Activated naive CD8-positive, alpha-beta T cell treated with anti-CD3 and anti-CD28 coated beads, Interleukin-2, amount 10 ng/mL, durations not matched to agents 7 days and 5 days (primary cell): ENCODE measurements at places on chromosomes 5 and 9. TPM values are rescaled to one million over a fixed set of nuclear protein-coding genes. Genes with fewer than 3 reads are reported as not detected.

GRCh38 chr9:14937216-14937615, 27.0 kb upstream of the FREM1 start:
- no peaks in the 10 kb centered on the region for H3K4me1 ChIP-seq
- H3K27me3 ChIP-seq, result peaks cover 7% of the 10 kb centered on the region
- no peaks in the 10 kb centered on the region for H3K36me3 ChIP-seq
- no peak for DNase-seq

GRCh38 chr5:170475294-170476000, 28.4 kb upstream of the KCNIP1 start:
- no peak overlapping the region for H3K4me3 ChIP-seq
- no peak for DNase-seq
- peaks cover 32% of the 10 kb centered on the region for H3K27me3 ChIP-seq
- no peaks in the 10 kb centered on the region for H3K36me3 ChIP-seq

DNA sequence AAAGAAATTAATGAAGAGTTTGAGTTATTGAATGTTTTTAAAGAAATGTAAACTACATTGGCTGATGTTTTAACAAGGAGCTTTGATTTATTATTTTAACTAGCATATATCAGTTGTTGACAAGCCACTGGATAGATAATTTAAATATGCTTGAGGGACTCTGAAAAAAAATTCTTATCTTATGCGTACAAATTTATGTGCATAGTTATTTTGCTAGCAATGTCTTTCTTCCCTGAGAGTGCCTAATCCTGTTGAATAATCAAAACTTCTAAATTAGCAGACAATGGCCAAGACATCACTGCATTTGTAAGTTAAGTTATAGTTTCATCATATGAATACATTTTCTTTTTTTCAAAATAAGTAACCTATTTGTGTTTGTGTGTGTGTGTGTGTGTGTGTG, 342.3 kb downstream of the MED10 start:
- no peaks in the 10 kb centered on the region for H3K4me1 ChIP-seq
- H3K27me3 ChIP-seq, result no peaks in the 10 kb centered on the region
- H3K36me3 ChIP-seq, result no peaks in the 10 kb centered on the region
- H3K4me3 ChIP-seq, result no peak overlapping the region
- DNase-seq, result no peak

DNA sequence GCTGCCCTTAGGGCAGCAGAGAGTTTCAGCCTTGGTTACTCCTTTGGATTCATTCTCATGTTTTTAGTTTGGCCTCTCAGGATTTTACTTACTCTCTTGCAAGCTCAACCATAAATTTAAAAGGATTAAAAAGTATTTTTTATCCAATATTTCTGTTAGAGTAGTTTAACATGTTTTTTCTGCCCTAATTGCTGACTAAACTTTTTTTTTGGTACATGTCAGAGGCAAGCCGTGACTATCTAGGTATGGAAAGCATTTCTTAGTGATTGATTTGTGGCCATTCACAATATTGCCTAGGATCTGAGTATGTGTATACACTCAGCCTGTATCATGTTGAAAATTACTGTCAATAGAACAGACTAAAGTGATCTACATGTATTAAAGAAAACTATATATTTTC, 92.1 kb downstream of the MELK start:
- peaks cover 20% of the 10 kb centered on the region for H3K4me1 ChIP-seq
- H3K27ac ChIP-seq, result no peak overlapping the region
- H3K4me3 ChIP-seq, result no peak overlapping the region
- H3K27me3 ChIP-seq, result no peaks in the 10 kb centered on the region
- H3K36me3 ChIP-seq, result peaks cover 42% of the 10 kb centered on the region
- DNase-seq, result no peak

- no peak overlapping the region for H3K4me3 ChIP-seq
- H3K27me3 ChIP-seq, result peaks cover 2% of the 10 kb centered on the region
- no peak for DNase-seq
- H3K27ac ChIP-seq, result no peak overlapping the region
These were observed 115.8 kb upstream of the LIFR start for GRCh38 chr5:38672059-38672788.

GRCh38 chr9:19470567-19470966, 61.8 kb downstream of the ACER2 start:
- H3K27me3 ChIP-seq, result peaks cover 17% of the 10 kb centered on the region
- no peaks in the 10 kb centered on the region for H3K36me3 ChIP-seq
- no peak overlapping the region for H3K27ac ChIP-seq
- H3K4me3 ChIP-seq, result no peak overlapping the region

DNA sequence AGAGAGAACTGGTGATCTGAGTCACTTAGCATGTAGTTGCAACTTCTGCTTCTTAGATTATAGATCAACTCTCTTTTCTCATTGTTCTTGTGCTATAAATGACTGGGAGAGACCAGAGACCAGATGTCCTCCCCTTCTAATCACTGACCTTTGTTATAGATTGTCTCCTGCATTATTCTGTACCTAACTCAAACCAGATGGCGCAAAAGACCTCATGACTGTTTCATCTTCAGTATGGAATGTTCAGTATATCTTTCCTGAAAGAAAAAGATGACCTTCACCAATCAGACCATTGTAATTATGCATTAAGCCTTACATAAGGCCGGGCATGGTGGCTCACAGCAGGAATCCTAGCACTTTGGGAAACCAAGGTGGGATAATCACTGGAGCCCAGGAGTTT, 30.5 kb upstream of the ADAM19 start:
- H3K4me1 ChIP-seq, result peaks cover 57% of the 10 kb centered on the region
- DNase-seq, result no peak
- no peaks in the 10 kb centered on the region for H3K36me3 ChIP-seq

DNA sequence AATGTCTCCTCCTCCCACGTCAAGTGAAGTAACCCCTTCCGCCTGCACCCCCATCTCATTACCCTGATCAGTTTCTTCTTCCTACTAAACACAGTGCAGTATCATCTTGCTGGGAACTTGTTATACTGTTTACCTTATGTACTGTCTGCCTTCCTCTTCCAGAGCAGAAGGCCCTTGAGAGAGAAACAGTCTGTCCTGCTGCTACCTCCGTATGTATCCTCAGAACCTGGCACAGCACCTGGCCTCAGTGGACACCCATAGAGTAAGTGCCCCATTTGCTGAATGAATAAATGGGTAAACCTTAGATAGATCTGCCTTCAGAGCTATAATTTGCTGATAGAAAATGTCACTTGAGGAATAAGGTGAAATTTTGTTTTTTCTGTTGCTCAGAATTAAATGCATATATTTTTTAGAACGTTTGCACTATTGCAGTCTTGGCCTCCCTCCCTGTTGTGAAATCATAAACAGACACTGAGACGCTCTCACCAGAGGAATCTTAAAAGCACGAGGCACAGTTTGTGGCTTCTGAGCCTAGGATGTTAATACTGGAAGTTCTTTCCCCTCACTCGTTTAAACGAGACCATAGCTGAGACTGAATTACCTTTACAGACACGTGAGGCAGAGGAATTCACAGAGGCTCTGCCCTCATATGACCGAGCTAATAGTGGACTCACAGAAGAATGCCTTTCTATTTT, 223.1 kb upstream of the DAP start:
- H3K36me3 ChIP-seq, result no peaks in the 10 kb centered on the region
- DNase-seq, result no peak
- no peak overlapping the region for H3K27ac ChIP-seq
- no peak overlapping the region for H3K4me3 ChIP-seq

GRCh38 chr5:14490309-14490711, 91.3 kb upstream of the OTULINL start:
- no peaks in the 10 kb centered on the region for H3K27me3 ChIP-seq
- H3K4me1 ChIP-seq, result peaks cover 4% of the 10 kb centered on the region
- H3K27ac ChIP-seq, result peak overlapping the region; percentile 40
- H3K36me3 ChIP-seq, result peaks cover 9% of the 10 kb centered on the region
- H3K4me3 ChIP-seq, result no peak overlapping the region

DNA sequence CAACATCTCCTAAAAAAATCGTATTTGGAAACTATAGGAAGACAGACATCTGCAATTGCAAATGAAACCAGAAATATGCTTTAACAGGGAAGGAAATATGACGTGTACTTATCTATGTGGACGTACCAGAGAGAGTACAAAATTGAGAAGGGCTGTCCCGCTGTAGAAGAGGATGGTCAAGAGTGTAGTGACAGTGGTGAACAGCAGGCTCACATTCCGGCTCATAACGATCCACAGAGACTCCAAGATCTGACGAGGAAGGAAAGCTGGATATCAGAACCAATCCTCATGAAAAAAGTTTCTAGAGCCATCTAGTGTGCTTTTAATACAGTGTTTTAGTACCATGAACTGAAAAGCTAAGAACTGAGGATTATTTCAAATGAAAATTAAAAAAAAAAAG, 37.1 kb upstream of the CTNNAL1 start:
- H3K36me3 ChIP-seq, result peaks cover 46% of the 10 kb centered on the region
- H3K27ac ChIP-seq, result no peak overlapping the region
- no peak overlapping the region for H3K4me3 ChIP-seq
- H3K27me3 ChIP-seq, result no peaks in the 10 kb centered on the region
- no peaks in the 10 kb centered on the region for H3K4me1 ChIP-seq
- no peak for DNase-seq

- peak; percentile 24 for DNase-seq
- H3K27ac ChIP-seq, result no peak overlapping the region
- H3K27me3 ChIP-seq, result peaks cover 38% of the 10 kb centered on the region
- H3K4me3 ChIP-seq, result peak overlapping the region; percentile 16
These were observed 399 bp upstream of the FBN2 start for GRCh38 chr5:128538250-128539037.

GRCh38 chr5:32780508-32780919, 69.4 kb downstream of the NPR3 start:
- H3K27me3 ChIP-seq, result no peaks in the 10 kb centered on the region
- no peaks in the 10 kb centered on the region for H3K4me1 ChIP-seq
- H3K36me3 ChIP-seq, result no peaks in the 10 kb centered on the region
- no peak overlapping the region for H3K27ac ChIP-seq
- no peak for DNase-seq

GRCh38 chr9:108316630-108317029, 539.2 kb downstream of the ACTL7B start:
- no peak overlapping the region for H3K4me3 ChIP-seq
- H3K27me3 ChIP-seq, result no peaks in the 10 kb centered on the region
- H3K36me3 ChIP-seq, result no peaks in the 10 kb centered on the region
- no peak overlapping the region for H3K27ac ChIP-seq

DNA sequence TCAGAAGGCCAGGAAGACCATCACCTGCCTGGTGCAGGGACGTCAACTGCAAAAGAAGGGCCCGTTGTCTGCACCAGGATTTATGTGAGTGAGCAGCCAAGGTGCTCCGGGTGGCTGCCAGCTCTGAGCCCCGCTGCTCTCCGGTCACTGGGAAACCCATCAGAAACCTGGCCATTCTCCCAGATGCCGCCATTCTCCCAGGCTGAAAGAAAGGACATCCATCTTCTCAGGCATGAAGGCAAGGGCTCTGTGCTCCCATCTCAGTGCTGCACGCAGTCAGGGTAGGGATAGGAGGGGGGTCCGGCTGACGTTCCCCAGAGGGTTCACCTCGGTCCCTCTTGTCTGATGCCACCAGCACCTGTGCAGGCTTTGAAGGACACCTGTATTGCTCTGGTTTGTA, 158.4 kb downstream of the ERCC6L2 start:
- H3K27me3 ChIP-seq, result peaks cover 1% of the 10 kb centered on the region
- H3K27ac ChIP-seq, result peak overlapping the region; percentile 38
- no peak for DNase-seq

- no peaks in the 10 kb centered on the region for H3K4me1 ChIP-seq
- peaks cover 8% of the 10 kb centered on the region for H3K27me3 ChIP-seq
- H3K36me3 ChIP-seq, result no peaks in the 10 kb centered on the region
- no peak for DNase-seq
These were observed 44.7 kb upstream of the GABRP start for GRCh38 chr5:170738840-170739239.

DNA sequence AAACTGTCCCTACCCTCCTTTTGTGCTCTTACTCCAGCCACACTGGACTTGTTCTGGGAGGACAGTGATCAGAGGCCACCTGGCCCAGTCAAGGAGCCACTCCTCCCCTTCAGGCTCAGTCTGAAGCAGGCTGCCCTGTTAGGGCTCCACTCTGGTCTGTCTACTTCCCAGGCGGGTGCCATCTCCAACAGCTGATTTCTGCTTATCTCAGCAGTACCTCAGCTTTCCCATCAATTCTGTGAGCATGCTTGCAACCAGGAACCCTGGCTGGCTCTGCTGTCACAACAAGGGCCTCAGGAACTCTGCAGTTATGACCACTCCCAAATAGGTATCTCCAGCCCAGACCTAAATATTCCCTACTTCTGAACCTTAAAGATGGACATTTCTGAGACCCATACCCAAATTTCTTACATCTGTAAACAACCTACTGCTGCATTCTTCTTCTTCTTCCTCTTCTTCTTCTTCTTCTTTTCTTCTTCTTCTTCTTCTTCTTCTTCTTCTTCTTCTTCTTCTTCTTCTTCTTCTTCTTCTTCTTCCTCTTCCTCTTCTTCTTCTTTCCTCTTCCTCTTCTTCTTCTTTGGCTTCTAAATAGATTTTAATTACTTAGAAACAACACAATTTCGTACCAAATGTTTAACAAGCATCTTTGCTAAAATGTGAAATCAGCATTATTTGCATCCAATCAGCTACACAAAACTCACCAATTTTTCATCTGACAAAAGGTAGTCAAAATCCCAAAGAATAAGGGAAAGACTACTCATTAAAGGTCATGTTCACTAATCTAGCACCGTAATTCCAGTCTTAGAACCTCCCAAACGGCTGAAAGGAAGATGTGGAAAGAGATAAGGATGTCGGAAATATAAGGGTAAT, 13.6 kb upstream of the SLC22A4 start:
- no peak for DNase-seq
- peaks cover 10% of the 10 kb centered on the region for H3K27me3 ChIP-seq
- no peaks in the 10 kb centered on the region for H3K36me3 ChIP-seq
- no peak overlapping the region for H3K27ac ChIP-seq
- no peak overlapping the region for H3K4me3 ChIP-seq

DNA sequence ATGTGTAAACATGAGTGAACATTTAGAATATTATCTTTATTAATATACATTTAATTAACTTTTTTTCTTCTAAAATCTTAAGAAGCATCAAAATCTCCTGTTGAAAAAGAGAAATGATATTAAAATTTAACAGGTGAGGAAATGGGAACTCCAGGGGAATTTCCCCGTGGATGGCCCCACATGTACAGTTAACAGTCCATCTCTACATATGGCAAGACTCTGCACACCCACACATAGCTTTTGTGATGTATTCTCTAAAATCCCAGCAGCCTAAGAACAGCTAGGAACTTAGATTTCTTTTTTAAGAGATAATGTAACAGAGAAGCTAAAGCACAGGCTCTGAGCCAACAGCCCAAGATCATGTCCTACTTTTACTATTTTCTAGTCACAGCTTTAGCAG, 556.3 kb upstream of the RGMB start:
- no peaks in the 10 kb centered on the region for H3K36me3 ChIP-seq
- DNase-seq, result no peak
- H3K4me3 ChIP-seq, result no peak overlapping the region

GRCh38 chr5:146363161-146363874, 24.7 kb downstream of the POU4F3 start:
- no peak overlapping the region for H3K4me3 ChIP-seq
- no peaks in the 10 kb centered on the region for H3K36me3 ChIP-seq
- H3K27me3 ChIP-seq, result peaks cover 16% of the 10 kb centered on the region

GRCh38 chr5:77983482-77984199, 207.5 kb upstream of the TBCA start:
- H3K4me1 ChIP-seq, result no peaks in the 10 kb centered on the region
- no peaks in the 10 kb centered on the region for H3K36me3 ChIP-seq
- no peak overlapping the region for H3K4me3 ChIP-seq
- H3K27me3 ChIP-seq, result peaks cover 33% of the 10 kb centered on the region
- no peak overlapping the region for H3K27ac ChIP-seq

- H3K36me3 ChIP-seq, result no peaks in the 10 kb centered on the region
- peaks cover 4% of the 10 kb centered on the region for H3K27me3 ChIP-seq
- no peak for DNase-seq
- peaks cover 28% of the 10 kb centered on the region for H3K4me1 ChIP-seq
These were observed 7.5 kb upstream of the RAPGEF1 start for GRCh38 chr9:131747352-131747751.

The CD180 gene
- 0.57 TPM for total RNA-seq

The FBXW5 gene
- total RNA-seq, result 104 TPM

The OTULINL gene
- total RNA-seq, result 67.7 TPM

The BARHL1 gene
- not detected for total RNA-seq

The PCA3 gene
- not detected for total RNA-seq

The TAS2R1 gene
- not detected for total RNA-seq

The PKD2L2 gene
- total RNA-seq, result not detected

The CDH6 gene
- not detected for total RNA-seq
